ENCODE measurements at places on chromosomes 1 and 21.

GRCh38 chr1:153430166-153430553 lies 13.8 kb downstream of the S100A7A start:
- DNase-seq = no peak

GRCh38 chr1:201895913-201896807 lies 7.5 kb downstream of the SHISA4 start:
- DNase-seq = peak; percentile 88

DNA sequence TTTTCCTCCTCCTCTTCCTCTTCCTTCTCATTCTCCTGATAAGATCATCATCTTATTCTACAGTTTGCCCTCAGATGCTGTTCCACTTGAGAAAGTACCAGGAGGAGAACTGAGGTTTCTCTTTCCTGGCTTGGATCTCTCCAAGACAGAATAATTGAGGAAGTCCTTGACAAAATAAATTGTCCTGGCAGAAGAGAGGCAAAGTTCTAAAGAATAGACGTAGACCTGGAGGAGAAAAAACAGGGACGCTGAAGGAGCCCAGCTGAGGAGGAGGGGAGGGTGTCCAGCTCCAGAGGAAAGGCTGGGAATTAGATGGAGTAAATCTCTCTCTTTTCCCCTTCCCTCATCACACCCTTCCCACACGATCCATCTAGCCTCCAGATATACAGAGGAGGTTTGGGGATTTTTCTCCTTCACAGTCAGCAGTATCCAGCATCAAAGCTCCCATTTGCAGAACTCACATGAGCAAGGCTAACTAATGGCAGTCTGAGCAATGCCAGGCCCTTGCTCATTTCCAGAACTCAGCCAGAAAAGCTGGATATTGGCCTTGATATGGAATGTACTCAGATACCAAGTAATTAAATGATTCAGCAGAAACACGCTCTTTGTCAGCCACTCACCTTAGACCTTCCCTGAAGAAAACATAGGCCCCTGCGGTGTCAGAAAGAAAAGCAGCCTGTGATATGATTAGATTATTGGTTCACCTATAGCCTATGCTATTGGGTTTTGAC lies 5.1 kb upstream of the GNG12 start:
- DNase-seq = peak; percentile 49

GRCh38 chr1:232806186-232806510 lies 932 bp downstream of the MAP10 start:
- no peak for DNase-seq

GRCh38 chr1:241772932-241773500 lies 75.0 kb upstream of the EXO1 start:
- DNase-seq = peak; percentile 97

DNA sequence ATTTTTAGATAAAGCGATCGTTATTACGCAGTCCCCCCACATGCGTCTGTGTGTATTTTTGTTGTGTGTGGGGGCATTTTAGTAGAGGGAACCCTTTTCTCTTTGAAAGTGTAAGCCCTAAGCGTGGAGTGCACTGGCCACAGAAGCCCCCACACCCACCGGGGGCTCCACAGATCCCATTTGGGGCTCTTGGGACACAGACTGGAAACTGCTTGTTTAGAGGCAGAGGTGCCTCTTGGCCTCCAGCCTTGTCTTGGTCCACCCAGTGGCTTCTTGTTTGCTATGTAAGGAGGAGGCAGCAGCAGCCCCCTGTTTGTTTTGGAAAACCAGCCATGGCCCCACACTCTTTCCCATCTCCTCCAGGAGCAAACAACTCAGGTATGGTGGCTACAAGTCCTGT lies 42.8 kb downstream of the SLC37A1 start:
- DNase-seq = no peak

DNA sequence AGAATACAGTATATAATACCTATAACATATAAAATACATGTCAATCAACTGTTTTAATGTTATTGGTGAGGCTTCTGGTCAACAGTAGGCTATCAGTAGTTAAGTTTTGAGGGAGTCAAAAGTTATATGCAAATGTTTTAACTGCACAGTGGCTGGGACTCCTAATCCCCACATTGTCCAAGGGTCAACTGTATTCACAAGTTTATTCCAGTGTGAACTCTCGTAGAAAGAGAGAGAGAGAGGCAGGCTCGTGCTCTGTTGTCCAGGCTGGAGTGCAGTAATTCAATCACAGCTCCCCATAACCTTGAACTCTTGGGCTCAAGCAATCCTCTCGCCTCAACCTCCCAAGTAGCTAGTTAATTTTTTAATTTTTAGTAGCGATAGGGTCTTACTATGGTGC lies 66.0 kb downstream of the NRIP1 start:
- DNase-seq = no peak

DNA sequence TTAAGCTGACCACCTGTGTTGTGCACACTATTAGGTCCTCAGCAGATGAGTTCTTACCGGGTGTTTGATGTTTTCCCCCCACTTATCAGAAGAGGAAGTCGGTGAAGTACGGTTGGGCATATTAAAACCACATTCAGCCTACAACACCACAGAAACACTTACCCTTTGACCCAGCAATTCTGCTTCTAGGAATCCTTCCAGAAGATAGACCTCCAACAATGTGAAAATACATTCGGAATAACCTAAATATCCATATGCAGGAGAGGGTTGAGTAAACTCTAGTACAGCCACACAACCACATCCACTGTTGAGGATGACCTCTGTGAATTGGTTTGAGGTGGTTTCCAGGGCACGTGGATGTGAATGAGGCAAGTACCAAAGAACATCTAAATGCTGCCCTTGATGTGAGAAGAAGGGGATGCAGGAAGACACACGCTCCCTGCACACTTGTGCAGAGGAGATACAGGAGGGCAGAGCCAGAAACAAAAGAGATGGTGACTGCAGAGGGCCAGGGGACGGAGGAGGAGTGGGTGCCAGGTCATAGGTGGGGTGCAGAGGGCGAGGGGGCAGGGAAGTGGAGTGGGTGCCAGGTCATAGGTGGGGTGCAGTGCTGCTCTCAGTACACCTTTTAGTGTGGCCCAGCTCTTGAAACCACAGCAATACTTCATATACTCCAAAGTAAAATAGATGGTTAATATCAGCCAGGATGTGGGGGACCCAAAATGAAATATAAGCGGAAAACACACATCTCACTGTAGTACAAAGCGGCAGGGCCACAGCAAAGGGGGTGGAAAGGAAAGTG lies 12.8 kb downstream of the ADARB1 start:
- DNase-seq = no peak

DNA sequence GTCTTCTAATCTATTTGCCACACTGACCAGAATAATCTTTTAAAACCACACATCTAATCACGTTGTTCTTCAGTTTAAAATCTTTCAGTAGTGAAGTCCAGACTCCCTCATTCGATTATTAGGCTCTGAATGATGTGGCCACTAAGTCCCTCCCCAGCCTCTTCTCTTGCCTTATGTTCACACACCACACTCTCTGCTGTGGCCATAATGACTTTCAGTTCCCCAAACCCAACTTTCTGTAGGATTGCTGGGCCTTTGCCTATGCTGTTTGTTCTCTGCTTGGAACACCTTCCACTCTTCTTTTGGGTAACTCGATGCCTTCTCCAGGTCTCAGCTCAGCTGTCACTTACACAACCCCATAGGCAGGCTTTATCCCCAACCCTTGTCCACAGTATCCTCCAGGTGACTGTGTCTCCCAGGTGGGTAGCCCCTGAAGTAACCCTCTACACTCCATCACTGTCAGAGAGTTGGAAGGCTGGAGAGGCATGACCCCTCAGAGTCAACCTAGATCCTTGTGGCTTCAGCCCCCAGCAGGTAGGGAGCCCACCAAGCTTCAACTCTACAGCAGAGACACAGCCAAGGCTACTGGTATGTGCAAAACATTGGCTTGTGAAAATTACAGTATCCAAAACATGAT lies 8.4 kb upstream of the SLC37A1 start:
- DNase-seq = no peak

DNA sequence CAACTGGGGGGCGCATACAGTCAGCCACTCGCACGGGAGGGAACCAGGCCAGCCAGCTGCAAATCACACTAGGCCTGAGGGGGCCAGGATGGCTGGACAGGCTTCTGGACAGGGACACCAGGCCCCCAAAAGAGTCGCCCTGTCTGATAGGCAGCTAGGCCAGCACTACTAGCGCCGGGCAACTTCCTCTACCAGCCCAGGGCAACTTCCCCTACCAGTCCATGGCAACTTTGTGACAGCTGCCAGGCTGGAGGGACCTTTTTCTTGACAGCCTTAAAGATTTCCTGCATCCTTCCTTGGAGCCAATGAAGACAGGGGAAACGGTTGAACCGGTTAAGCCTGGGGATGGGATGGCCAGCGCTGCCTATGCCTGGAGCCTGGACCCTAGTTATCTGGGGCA lies 5.1 kb downstream of the IFFO2 start:
- no peak for DNase-seq

DNA sequence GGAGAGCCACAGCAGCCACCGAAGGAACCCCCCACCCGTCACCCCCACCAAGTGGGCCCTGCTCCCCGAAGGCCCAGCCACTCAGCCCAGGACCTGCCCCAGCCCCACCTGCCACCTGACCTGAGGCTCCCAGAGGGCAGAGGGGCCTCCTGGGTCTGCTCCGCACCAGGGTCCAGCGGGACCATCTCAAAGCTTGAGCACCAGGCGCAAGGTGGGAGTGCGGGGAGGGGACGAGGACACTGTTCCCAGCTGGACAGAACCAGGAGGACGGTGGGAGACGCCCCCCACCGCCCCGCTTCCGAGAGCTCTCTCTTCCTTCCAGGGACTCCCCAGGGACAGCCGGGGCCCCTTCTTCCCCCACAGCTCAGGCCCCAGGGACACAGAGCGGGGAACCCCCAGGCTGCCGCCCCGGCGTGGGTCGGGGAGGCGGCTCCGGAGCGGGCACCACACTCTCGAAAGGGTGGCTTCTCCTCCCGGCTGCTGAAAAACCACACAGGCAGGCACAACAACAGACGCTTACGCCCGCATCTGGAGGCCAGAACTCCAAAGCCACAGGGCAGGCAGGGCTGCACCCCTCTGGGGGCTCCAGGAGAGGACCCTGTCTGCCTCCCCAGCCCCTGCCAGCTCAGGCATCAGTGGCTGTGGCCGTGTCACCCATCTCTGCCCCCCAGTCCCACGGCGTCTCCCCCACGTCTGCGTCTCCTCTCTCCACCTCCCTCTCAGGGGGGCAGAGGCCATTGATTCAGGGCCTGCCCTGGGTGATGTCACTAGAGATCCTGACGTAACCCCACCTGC lies 1.9 kb upstream of the TTLL10 start:
- DNase-seq = no peak
